ENCODE measurements at places on chromosomes 3 and 15.

GRCh38 chr15:40463886-40464545, 6.8 kb upstream of the CHST14 start:
- DNase-seq = no peak

- no peak for DNase-seq
Measured at GRCh38 chr15:36988947-36989346, 111.4 kb downstream of the MEIS2 start.

DNA sequence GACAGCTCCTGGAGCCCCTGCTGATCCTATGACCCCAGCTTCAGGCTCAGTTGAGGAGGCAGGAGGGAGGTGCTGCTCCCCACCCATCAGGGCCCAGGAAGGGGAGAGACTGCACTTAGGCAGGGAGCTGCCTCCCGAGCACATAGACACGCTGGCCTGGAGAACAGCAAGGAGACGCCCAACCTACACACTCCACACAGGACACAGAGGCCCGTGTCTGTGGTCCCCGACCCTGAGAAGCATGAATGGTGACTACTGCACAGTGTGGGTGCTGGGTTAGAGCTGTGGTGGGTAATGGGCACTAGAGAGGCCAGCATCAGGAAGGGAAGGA, 1.1 kb upstream of the HHATL start:
- DNase-seq = no peak

GRCh38 chr15:74808840-74809229, 3.8 kb upstream of the LMAN1L start:
- DNase-seq = no peak

GRCh38 chr3:132256989-132257388, 60.2 kb upstream of the ACP3 start:
- DNase-seq = no peak

DNA sequence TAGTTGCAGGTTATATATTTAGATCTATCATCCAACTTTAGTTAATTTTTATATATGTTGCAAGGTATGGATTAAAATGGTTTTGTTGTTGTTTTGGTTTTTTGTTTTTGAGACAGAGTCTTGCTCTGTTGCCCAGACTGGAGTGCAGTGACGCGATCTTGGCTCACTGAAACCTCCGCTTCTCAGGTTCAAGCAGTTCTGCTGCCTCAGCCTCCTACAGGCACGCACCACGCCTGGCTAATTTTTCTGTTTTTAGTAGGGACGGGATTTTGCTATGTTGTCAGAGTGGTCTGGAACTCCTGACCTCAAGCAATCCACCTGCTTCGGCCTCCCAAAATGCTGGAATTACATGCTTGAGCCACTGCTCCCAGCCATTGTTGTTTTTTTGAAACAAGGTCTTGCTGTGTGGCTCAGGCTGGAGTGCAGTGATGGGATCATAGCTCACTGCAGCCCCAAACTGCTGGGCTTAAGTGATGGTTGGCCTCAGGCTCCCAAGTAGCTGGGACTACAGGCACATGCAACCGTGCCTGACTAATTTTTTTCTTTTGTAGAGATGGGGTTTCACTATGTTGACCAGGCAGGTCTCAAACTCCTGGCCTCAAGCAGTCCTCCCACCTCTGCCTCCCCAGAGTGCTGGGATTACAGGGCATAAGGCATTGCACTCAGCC, 92.0 kb downstream of the ZNF609 start:
- DNase-seq = no peak

- no peak for DNase-seq
Measured at GRCh38 chr3:184874709-184875644, 63.0 kb downstream of the VPS8 start.
